T-cell (primary cell): ENCODE measurements at places on chromosomes 2 and 18.

DNA sequence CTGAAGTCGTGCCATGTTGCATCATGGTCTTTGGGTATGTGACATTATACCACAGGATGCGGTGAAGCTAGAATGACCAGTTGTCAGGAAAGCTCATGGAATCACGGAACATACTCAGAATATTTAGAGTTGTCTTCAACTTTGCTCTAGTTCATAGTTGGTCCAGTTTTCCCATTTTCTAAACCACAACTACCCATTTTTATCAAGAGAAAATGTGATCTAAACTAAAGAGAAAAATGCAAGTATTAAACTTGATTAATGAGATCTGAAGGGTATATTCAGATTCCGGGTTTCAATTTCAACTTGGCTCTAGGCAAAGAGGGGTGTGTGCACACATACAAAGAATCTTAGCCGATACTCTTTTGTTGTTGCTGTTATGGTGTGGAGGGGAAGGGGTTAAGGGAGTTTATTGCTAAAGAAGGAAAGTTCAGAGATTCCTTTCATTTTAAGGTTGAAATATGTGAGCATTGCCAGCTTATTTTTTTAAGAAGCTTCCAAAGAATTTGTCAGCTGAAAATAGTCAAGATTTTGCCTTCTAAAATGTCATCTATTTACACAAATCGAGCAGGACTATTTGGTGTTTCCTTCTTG, 516.6 kb upstream of the ZEB2 start:
- no peak for DNase-seq

- no peak for DNase-seq
Observed at GRCh38 chr2:134491022-134491421, 227.8 kb downstream of the TMEM163 start.

DNA sequence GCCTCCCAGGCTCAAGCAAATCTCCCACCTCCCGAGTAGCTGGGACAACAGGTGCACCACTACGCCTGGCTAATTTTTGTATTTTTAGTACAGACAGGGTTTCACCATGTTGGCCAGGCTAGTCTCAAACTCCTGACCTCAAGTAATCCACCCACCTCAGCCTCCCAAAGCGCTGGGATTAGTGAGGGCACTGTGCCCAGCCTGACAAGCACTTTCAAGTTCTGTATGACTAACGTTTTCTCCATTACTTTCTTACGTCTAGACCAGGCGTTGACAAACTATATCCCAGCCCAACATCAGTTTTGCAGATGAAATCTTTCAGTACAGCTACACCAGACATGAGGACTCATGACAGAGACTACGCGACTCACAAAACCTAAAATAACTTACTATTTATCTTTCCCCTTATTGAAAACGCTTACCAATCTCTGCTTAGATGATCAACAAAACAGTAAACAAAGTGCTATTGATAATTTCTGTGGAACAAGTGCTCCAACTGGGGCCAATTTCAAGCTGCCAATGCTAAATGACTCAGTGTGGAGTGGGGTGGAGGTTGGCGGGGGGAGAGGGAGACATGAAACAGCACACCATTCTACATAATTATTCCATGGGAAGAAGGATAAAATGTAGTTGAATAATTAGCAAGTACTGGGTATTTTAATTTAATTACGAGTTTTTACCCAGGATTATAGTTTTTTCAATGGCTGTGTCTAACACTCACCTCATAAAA, 59.1 kb downstream of the SAP130 start:
- DNase-seq: no peak

DNA sequence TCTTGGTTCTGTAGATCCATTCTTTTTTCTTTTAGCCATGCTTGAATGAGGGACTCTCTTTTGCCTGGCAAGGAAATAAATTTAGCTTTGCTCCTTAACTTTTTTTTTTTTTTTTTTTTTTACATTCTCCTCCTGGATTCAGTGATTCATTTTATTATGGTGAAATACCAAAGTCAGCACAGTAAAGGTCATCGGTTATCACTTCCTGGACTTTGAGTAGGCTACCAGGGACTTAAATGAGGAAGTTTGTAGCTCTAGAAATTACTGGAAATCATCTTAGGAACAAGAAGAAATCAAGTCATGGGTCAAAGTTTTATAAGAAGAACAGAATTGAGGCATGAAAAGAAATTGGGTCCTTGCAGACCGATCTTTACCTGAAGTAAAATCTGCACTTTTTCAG, 75.0 kb downstream of the SOCS6 start:
- DNase-seq: no peak

DNA sequence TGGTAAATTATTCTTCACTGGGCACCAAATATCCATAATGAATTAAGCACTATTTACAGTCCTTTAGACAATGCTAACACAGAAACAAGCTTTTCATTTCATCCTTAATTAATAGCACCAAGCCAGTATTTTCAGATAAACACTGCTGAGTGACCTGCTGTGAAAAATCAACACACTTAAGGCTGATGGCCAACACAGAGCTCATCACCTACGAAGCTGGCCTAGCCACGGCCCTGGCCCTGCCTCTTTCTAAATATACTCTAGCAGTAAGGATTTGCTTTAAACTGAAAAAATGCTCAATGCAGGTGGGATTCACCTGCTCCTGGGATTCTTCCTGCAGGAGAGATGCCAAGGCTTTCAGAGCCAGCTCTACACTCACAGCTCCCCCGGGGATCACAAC, 18.4 kb downstream of the CYB5A start:
- DNase-seq: no peak

DNA sequence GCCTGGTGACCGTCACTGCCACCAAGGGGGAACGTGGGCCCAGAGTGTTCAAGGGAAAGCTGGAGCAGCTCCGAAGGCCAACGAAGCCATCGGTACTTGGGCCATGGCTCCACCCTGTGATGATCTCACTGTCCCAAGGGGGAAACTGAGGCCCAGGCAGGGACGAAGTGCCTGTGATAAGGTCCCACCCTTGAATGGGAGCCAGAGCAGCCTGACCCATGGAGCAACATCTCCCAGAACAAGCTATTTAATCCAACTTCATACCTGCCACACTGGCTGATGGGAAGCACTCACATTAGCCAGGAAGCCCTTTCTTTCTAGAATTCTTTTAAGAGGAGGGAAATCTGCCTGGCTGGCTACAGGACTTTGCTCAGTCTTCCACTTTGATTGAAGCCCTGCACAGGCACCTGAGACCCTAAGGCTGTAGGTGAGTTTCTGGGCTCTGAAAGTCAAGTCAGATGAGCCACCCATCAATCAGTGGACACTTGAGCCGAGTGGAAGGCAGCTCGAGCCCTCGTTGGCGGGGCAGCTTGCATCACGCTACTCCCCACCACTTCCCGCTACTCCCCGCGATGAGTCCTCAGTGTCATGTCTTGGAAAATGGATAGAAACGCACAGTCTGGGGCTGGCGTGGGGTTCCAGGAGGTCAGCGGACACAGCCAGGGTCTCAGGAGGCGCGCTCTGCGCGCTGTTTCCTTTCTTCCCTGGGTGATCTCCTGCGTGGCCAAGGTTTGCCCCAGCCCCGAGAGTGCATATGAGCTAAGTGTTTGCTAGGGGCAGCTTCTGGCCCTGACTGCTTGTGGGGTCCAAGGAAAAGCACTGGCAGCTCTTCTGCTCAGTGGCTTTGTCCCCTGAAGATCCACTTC, 2.5 kb upstream of the HS6ST1 start:
- no peak for DNase-seq
